ENCODE measurements at places on chromosomes 7 and 10. TPM values are rescaled to one million over a fixed set of nuclear protein-coding genes. Genes with fewer than 3 reads are reported as not detected.

MBL2 gene
- not detected for total RNA-seq

STAG3 gene
- total RNA-seq: 1.6 TPM

CCDC172 gene
- total RNA-seq: not detected

COBL gene
- 60.6 TPM for total RNA-seq

MPP7 gene
- total RNA-seq: 4.8 TPM

DNA sequence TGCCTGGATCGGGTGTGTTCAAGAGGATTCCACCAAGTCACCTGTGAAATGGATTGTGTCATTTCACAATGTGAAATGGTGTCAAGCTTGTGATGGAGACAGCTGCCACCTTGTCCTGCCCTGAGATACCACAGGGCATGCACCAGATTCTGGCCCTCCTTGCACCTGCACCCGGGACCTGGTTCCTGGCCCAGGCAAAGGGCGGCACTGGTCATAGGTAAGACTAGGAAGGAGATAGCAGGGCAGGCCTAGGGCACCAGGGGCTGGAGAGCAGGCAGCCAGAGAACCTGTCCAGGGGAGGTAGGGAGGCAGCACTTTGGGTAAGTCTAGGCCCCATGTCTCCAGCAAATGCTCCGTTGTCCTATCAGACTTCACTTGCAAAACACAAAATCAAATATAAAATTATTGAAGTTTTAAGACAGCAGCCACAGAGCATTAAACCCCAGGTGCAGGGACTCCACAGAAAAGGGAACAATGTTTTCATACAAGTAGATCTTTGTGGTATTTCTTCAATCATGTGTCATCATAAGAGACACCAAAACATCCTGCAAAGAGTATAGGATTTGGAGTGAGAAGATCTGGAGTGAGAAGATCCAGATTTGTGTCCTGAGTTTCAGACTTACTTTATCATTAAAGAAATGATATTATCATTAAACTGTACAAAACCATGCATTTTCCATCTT lies 22.7 kb upstream of the ZNF800 start:
- DNase-seq: no peak
- no peaks in the 10 kb centered on the region for H3K27me3 ChIP-seq
- H3K4me1 ChIP-seq: no peaks in the 10 kb centered on the region
- no peak overlapping the region for H3K4me3 ChIP-seq
- no peak overlapping the region for H3K27ac ChIP-seq
- H3K36me3 ChIP-seq: no peaks in the 10 kb centered on the region

- H3K4me3 ChIP-seq: no peak overlapping the region
- H3K27me3 ChIP-seq: peaks cover 8% of the 10 kb centered on the region
- no peak for DNase-seq
- H3K27ac ChIP-seq: no peak overlapping the region
- H3K36me3 ChIP-seq: no peaks in the 10 kb centered on the region
- H3K4me1 ChIP-seq: peaks cover 3% of the 10 kb centered on the region
Measured at GRCh38 chr10:98357194-98357822, 57.7 kb downstream of the PYROXD2 start.
